ENCODE measurements at places on chromosomes 5 and 9.
A peak's percentile ranks its signal among the peaks of the same experiment; 100 is the strongest.

GRCh38 chr9:112786829-112787520 is 36.4 kb downstream of the SNX30 start:
- no peak for DNase-seq

- DNase-seq = peak; percentile 7
These were observed 2.6 kb upstream of the RFX3 start for GRCh38 chr9:3528451-3528850.

GRCh38 chr9:6054280-6055099 is 39.1 kb upstream of the RANBP6 start:
- no peak for DNase-seq

- no peak for DNase-seq
These were observed 119.0 kb downstream of the ZCCHC7 start for GRCh38 chr9:37239224-37239859.

DNA sequence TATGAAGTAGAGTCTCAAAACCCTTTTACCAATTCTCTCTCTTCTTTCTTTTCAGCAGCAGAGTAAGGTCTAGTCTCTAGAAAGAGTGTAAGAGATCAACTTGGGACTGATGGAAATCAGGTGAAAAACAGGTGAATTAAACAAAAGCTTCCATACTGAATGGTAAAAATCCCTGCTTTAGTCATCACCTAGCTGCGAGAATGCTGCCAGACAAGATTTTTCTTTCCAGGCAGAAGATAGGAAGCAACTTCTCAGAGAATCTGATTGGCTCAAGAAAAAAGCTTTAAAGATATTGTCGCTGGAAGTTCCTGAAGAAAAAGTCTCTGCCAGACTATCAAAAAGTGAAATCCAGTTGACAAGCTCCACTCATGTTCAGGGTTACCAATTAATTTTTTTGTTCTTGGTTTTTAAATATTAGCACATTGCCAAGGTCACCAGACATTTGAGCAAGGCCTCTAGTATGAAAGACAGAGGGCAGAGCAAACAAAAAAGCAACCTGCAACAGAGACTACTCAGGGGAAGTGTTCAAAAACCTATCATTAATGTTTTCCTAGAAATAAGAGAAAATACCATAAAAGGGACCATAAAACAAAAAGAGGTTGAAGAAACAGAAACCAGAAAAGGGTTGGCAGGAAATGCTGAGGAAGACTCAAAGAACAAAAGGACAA is 9.3 kb downstream of the CDO1 start:
- no peak for DNase-seq

DNA sequence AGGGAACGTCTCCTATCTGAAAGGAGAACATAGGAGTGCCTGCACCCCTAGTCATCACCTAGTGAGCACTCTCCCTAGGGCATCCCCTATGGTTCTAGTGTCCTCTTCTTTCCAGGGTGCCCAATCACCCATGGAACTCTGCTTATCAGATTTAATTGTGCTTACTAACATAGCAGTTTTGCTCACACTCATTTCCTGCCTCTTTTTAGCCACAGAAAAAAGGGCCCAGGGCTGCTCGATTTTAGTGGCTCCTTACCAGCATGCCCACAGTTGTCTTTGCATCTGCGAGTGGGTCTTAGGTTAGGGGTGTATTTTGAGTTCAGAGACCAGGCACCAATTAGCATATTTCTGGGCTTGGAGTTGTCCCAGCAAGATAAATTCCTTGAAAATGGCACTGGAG is 1110.2 kb downstream of the TAF11L14 start:
- DNase-seq = no peak

GRCh38 chr5:55853041-55853670 is 2.0 kb downstream of the IL31RA start:
- no peak for DNase-seq

DNA sequence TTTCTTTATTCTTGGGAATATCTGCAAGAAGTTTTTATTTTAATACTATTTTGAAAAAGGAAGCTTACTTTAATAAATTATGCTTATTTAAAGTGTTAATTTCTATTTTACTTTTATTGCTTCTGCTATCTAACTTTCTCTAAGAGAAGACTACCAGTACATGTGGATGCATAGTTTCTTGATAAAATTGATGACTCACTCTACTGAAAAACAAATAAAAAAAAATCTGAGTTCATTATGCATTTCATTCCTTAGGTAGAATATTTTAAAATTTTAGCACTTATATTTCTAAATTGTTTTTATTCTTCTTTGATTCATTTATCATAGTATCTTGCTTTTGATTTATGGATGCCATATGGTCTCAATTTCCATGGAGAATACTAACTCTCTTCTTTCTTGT is 217.9 kb downstream of the TAF11L14 start:
- DNase-seq = no peak

DNA sequence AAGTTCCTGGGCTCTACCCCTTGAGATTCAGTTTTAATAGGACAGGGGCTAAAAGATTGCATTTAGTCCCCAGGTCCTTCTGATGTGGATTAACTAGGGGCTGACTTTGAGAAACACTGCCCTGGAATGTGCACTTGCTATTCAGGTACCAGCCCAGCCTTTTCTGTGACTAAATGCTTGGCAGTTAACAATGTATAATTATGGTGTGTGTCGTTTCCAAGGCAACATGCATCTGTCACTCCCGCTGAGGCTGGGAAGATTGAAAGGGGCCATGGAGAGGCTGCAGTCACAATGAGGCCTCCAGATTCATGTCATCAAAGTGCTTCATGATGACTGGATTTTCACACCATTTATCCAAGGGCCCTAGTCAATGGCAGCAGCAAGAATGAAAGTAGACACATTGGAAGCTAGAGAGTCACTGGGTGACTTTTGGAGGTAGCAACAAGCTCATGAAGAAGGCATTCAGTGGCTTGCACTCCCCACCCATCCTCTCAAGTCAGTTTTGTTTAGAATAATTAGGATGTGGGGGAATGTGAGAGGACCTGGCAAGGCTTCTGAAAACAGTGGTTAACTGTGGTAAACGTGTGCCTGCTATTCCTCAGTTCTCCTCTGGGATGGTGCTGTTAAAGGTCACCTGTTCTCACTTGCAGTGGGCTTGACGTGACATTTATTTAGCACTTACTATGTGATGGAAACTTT is 28.3 kb downstream of the RAI14 start:
- no peak for DNase-seq

GRCh38 chr9:110152704-110153374 is 55.1 kb downstream of the C9orf152 start:
- DNase-seq = no peak

- no peak for DNase-seq
These were observed 28.0 kb downstream of the JAKMIP2 start for GRCh38 chr5:147754372-147755122.

DNA sequence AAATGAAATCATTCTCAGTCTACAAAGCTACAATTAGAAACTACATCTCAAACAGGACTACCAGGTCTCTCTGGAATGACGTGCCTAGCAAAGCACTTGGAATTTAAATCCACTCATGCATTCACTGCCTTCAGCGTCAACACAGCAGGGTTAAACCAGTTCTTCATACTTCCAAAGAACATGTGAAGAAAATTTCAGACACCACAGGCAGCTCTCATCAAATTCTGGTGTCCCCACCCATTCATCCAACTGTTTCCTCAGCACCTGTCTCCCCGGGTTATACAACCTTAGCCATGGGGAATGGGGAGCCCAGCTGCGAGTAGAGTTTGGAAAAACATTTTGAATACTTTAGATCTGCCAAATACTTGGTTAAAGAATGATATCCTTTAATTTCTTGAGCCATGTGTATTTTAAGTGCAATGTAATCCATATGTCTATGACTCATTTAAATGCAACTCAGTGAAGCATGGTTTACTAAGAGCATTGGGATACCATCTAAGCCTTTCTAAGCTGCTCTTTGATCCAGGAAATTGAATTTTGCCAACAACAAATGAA is 17.5 kb downstream of the ADAM19 start:
- DNase-seq = no peak

GRCh38 chr9:136539427-136540421 is 6.1 kb downstream of the NOTCH1 start:
- peak; percentile 69 for DNase-seq

- DNase-seq = no peak
These were observed 261.8 kb downstream of the EBF1 start for GRCh38 chr5:158837908-158838307.

DNA sequence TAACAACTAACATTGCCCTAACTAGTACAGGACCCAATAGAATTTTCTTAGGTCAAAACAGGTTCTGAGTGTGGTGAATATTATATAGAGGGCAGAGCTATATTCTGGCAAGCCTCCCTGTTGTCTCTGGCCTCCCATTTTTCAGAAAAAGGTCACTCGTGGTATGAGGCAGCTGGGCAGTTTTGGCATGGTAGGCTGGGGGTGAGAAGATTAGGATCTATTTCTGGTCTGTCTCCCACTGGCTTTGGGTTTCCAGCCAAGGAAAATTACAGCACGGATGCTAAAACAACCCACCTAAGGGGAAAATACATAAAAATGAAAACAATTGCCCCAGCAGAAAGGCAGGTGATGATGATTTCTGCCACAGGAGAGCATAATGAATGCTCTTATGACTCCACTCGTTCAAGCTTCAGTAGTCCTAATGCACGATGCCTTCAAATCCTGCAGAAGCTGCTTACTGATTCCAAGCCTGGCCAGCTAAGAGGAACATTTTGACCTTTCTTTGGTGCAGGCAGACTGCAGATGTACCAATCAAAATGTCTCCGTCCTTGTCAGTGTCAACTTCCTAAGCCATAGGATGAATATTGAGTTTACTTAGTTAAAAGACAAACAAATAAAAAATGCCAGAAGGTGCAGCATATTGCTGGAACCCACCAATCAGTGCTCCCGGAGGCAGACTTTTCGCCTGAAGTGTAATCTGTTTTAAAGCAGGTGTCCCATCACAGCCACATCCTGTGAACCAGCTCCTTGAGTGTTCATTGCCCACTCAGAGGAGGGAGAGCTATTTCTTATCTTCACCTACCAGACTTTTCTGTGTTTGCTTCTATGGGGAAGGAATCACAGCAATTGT is 435.4 kb downstream of the ZSWIM6 start:
- no peak for DNase-seq

- DNase-seq = no peak
These were observed 82.7 kb upstream of the PANK3 start for GRCh38 chr5:168661593-168662485.

DNA sequence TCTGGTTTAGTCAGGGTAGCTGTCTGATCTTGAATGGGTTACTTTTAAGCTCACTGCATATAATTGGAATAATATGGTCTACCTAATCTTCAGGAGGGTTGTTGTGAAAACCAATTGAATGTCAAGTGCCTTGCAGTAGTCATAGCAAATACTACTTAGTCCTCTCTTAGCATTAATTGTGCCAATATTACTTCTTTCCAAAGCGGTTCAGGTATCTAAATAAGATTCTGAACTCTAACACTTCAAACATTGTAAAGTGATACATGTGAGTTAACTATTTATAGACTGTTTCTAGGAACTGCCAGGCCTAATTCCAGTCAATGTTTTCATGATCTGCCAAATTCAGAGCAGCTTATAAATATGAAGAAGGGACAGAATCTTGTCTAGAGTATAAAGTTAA is 140.2 kb downstream of the SH3GL2 start:
- no peak for DNase-seq

GRCh38 chr5:104431981-104432380 is 869.4 kb upstream of the NUDT12 start:
- DNase-seq = no peak

DNA sequence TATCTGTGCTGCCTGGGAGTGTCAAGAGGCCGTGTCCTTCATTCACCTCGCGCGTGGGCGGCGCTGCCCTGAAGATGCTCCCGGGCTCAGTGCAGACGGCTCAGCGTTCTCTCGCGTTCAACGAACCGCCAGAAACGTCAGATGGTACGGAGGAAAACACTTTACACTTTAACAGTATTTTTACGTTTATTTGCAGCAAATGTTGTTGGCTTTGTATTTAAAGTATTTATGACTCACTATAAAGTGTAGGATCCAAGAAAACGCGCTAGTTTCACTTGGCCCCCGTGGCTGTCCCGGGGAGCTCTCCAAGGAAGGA is 544 bp upstream of the ERCC6L2 start:
- peak; percentile 32 for DNase-seq

DNA sequence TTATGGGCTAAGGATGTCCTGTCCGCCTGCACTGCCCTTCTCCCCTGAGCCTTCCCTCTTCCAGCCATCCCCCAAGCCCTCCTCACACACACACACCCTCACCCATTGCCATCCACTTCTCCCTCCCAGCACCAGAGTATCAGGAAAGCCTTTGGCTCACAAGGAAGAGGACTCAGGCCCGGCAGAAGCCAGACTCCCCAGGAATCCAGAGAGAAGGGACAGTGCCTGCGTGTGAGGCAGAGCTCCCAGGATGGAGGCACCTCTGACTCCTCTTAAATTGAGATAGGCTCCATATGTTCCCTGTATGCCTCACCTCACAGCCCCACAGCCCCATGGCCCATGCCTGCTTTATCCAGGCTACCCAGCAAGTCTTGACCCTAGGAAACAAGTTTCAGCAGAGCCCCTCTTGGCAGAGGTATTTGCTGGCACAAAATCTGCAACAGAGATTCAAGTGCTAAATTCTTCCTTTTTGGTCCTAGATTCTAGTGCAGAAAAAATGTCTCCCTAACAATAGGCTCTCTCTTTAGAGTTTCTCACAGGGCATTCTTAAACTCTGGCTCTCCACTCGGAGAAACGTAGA is 761 bp downstream of the IL17B start:
- DNase-seq = no peak

DNA sequence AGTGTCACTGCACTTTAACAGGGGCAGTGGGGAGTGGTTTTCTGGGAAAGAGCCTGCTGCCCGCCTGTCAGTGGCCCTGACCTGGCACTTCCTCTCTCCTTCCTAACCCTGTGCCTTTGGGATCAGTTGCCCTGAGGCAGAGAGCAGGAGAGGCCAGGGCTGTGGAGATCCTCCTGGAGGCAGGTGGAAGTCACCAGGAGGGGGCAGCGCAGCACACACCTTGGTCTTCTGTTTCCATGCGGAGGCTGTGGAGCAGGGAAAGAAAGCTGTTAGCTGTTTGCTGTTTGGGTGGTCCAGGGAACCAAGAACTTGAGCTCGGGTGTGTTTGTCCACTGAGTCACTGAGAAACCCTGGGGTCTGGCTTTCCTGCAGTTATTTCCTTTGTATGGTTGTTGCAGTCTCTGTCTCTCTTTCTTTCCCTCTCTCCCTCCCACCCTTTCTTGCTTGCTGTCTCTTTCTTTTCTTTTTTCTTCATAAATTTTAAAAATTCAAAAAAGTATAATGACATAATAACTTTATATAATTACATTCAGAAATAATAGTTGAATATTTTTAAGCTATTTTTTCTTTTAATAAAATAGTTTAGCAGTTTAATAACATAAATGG is 28.1 kb downstream of the NTRK2 start:
- peak; percentile 38 for DNase-seq

GRCh38 chr9:82489201-82489821 is 500.7 kb downstream of the SPATA31D1 start:
- no peak for DNase-seq

GRCh38 chr9:134945509-134946275 is 28.0 kb upstream of the FCN1 start:
- no peak for DNase-seq

GRCh38 chr5:36365896-36366295 is 64.2 kb upstream of the RANBP3L start:
- DNase-seq = no peak
